ENCODE measurements at places on chromosomes 7 and 10.

- peak; percentile 41 for DNase-seq
These were observed 17.3 kb downstream of the TPK1 start for GRCh38 chr7:144818511-144818910.

DNA sequence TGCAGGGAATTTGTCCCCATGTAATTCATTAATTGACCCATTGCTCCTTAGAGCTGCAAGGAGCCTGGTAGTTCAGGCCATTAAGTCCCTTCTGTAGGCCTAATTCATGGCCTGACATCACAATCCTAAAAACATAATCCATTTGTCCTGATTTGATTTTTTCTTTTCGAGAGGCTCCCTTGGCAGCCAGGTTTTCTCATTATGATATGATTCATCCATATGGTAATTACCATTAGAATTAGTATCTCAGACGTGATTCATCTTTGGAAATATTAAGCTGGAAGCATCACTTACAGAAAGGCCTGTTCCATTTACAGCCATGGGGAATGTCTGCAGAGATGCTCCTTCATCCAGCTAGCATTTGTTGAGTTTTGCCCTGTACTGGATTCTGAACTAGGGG is 128.5 kb downstream of the PLCE1 start:
- DNase-seq, result no peak

- no peak for DNase-seq
These were observed 43.2 kb upstream of the GDF10 start for GRCh38 chr10:47256751-47257336.

GRCh38 chr10:11165591-11166543 is 148.2 kb downstream of the CELF2 start:
- peak; percentile 64 for DNase-seq

DNA sequence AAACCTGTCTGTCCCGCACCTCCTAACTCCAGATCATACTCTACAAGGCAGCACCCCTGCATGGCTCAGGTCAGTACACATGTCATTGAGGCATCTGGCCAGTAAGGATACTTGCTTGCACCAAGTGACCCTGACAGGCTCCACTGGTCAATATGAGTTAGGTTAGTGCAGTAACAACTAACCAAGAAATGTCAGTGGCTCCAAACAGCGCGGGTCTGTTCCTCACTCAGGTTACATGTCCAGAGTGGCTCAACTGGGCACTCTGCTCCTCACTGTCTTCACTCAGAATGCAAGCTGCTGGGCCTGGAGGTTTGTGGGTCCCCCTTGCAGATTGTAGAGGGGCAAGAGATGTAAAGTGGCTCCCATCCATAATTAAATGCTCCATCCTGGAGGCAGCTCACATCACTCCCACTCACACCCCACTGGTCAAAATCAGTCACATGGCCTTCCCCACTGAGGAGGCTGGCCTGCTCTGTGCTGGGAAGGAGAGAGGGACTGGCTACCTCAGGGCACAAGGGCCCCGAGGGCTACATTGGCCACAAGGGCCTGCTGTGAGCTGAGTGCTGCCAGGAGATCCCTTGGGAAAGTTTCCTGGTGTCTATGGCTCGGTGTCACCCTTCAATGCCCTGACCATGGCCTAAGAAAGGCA is 109.1 kb upstream of the GDF10 start:
- DNase-seq, result no peak

- DNase-seq, result no peak
These were observed 192.3 kb downstream of the DNAJC1 start for GRCh38 chr10:21811245-21811585.

DNA sequence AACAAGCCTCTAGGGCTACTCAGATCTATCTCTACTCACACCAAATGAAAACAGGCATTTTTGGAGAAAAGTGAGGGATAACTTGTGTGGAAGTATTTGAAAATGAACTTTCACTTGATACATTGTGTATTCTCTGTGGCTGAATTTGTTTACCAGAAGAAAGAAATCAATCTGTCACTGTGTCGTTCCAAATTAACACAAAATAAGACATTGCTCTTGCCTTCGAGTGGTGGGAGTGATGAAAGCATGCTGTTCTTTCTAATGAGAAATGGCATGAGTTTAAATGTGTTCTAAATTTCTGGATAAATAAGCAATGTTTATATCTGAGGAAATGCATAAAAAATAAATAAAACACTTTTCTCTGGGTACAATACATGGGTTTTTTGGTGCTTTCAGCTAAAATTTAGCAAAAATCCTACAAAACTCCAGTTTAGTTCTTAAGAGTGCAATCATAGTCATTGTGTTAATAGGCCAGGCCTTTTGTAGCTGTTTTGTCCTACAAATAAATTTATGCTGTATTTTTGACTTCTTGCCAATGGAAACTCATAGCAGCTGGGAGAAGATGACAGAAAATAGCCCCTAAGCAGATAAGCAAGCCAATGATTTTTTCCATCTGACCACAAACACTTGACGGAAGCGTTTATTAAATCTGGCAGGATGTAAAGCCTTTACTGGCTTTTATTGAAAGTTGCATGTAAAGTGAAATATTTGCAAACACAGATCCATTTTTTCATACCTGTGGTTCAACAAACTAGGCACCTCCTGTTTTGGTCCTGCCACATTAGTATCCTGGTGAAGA is 1064.1 kb upstream of the GHITM start:
- DNase-seq, result no peak

- DNase-seq, result peak; percentile 24
These were observed 517 bp downstream of the ITGB1 start for GRCh38 chr10:32957341-32958084.

- DNase-seq, result no peak
These were observed 192.9 kb upstream of the SH2B2 start for GRCh38 chr7:102093599-102094315.

DNA sequence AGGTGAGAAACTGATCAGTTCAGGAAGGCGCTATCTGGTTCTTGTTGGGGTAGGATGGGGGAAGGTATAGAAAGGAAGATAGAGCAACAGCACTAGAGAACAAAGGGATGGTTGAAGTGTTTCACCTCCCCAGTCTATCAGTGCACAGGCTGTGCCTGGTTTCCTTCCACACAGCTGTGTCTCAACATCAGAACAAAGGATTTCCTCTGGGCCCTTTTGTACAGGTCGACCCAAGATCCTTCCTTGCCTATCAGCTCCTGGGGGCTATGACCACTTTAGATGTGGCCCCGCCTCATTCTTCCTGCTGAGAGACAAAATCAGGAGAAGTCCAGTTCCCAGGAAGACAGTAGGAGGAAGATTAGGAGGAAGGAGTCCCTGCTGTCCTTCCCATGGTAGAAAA is 65.6 kb downstream of the NAMPT start:
- DNase-seq, result no peak

DNA sequence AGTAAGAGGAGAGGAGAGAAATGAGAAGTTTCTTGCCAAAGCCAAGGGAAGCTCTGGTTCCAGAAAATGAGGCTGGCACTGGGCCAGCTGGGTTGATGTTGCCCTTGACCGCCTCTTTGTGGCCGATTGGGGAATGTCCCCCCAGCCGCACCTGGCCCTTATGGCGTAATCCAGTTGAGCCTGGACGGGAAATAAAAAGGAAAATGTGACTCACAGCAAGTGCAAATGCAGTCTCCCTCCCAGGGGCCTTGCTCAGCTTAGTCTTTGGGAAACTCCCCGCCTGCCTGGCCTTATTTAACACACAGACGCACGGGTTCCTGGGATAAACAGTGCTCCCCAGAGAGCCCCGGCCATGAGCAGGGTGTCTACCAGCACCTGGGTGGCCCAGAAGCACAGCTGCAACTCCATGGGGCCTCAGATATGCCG is 174.8 kb downstream of the KIAA1217 start:
- no peak for DNase-seq

DNA sequence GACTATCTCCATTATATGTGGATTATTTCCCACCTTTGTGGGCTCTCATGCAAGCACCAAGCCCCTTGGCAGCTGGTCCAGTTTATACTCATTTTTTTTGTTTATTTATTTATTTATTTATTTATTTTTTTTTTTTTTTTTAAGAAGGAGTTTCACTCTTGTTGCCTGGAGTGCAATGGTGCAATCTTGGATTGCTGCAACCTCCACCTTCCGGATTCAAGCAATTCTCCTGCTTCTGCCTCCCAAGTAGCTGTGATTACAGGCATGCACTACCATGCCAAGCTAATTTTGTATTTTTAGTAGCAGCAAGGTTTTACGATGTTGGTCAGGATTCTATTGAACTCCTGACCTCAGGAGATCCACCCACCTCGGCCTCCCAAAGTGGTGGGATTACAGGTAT is 2.8 kb downstream of the PRTFDC1 start:
- no peak for DNase-seq

DNA sequence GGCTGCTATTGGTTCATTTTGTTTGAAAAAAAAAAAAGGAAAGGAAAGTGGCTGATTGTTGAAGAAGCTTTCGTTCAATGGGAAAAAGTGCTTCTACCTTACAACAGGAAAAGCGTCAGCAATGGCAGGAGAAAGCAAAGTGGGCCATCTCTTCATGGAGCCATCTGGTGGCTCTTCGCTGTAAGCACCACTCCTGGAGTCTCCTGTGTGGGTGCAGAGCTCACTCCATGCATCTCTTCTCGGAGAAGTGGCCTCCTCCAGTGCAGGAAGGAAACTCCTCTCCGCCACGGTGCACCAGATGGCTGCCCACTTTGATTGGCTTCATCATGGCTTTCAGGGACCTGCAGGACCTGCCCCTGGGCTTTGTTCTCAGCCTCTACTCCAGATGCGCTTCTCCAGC is 250.9 kb downstream of the PTEN start:
- DNase-seq, result no peak

- no peak for DNase-seq
These were observed 140.5 kb downstream of the ARL4A start for GRCh38 chr7:12827920-12828319.

GRCh38 chr10:35400595-35401268 is 64.4 kb downstream of the CCNY start:
- DNase-seq, result no peak

- DNase-seq, result no peak
These were observed 1.9 kb downstream of the TTYH3 start for GRCh38 chr7:2633538-2634266.

GRCh38 chr10:99520040-99520846 is 12.5 kb upstream of the NKX2-3 start:
- DNase-seq, result no peak

DNA sequence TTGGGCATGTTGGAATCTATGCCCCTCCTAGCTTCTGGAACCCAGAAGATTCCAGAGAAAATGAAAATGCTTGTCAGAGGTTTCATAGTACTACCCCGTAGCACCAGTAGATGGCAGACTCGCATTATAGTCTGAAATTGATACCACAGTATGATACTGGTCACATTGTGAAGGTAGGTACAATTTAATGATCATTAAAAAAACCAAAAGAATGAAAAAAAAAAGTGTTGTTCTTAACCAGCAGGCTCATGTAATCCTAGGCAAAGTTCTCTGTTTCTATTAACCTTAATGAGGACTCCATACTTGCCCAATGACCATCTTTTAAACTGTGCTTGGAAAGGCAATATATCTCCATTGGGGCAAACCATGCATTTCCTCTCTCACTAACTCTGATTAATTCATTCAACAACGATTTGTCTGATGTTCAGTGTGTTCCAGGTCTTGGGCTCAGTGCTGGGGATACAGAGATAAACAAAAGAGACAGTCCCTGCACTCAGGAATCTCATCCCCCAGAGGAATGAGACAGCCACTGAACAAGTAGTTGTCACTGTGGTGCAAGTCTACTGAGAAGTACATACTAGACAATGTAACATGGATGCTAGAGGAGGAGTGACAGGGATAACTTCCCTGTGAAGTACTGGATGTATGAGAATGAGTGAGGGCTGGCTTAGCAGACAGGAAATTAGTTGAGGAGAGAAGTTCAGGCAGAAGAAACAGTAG is 223.5 kb upstream of the PHYHIPL start:
- DNase-seq, result no peak

DNA sequence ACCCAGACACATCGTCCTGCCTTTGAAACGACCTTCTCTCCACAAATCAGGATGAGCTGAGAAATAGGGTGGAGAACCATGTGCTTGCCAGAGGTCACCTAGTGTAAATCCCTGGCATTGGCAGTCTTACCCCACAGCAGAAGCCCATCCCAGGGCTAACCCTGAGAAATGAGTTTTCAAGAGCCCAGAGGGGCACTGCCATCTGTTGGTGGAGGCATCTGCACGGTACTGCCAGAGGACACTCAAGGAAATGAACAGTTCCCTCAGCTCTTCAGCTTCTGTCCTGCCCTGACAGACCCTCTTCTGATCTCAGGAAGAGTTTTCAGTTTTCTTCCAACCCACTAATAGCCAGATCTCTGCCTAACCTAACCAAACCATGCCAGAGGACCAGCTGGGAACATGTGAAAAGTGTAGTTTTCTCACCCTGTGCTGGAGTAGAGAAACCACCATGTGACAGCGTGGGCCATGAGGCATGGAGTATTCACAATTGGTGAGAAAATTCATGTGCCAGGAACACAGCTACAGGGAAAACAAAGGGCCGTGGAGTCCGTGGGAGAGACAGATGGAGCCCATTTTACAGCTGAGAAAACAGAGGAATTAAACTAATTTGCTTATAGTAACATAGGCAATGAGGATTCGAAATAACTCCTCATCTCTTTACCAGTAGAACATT is 37.7 kb upstream of the ITPRID1 start:
- no peak for DNase-seq

GRCh38 chr10:62589689-62590088 is 214.8 kb upstream of the ADO start:
- no peak for DNase-seq
